Gastrocnemius medialis (tissue), 4 donors: ENCODE measurements at places on chromosomes 3 and 15. TPM values are rescaled to one million over a fixed set of nuclear protein-coding genes. Genes with fewer than 3 reads are reported as not detected.

The ALDH1A3 gene
- total RNA-seq = 5.8 TPM

The EPHA6 gene
- total RNA-seq = not detected

The EIF2A gene
- 168 TPM for total RNA-seq

The KLHL25 gene
- 6.8 TPM for total RNA-seq

The HDGFL3 gene
- total RNA-seq = 2.7 TPM

The ONECUT1 gene
- not detected for total RNA-seq

The LMAN1L gene
- not detected for total RNA-seq

The TRPC1 gene
- total RNA-seq = 0.78 TPM

The KY gene
- total RNA-seq = 0.68 TPM

The EPHB1 gene
- 6.5 TPM for total RNA-seq

The P2RY12 gene
- 0.52 TPM for total RNA-seq

The SSUH2 gene
- 0.15 TPM for total RNA-seq

The SLC12A1 gene
- total RNA-seq = not detected

The ADGRG7 gene
- total RNA-seq = not detected

The DUOXA2 gene
- total RNA-seq = not detected

The RFX7 gene
- total RNA-seq = 11.4 TPM

The SLCO2A1 gene
- total RNA-seq = 1.4 TPM

The SH3GL3 gene
- not detected for total RNA-seq

The RFC4 gene
- total RNA-seq = 4.5 TPM

The PDIA3 gene
- total RNA-seq = 26.6 TPM

The KIF7 gene
- total RNA-seq = 0.66 TPM

The SLC6A6 gene
- 61.5 TPM for total RNA-seq

The MYRIP gene
- 1.9 TPM for total RNA-seq

The KBTBD13 gene
- total RNA-seq = 1.2 TPM

The LYZL4 gene
- not detected for total RNA-seq

The ARGFX gene
- total RNA-seq = not detected

The BTLA gene
- not detected for total RNA-seq

The CTXN2 gene
- not detected for total RNA-seq
